ENCODE measurements at places on chromosomes 5 and 9.
A peak's percentile ranks its signal among the peaks of the same experiment; 100 is the strongest.

DNA sequence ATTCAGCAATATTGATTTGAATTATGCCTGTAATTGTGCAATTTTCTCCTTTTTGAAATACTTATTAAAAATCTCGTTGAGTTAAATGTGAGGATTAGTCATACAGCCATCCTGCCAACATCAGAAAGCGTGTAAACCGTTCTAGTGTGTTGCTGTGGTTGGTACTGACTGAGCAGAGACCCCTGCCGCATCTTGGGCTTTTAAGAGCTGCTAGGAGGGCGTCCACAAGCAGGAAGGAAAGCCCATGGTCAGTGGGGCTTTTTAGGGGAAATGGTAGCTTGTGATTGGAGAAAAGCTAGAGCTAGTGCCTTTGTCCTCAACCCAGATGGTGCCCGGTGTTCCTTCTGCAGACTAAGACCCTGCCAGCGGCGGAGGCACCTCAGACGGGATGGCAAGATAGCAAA, 1.3 kb downstream of the SDHA start:
- DNase-seq: no peak

GRCh38 chr5:91361790-91362189, 21.3 kb downstream of the ARRDC3 start:
- no peak for DNase-seq

GRCh38 chr5:55674340-55674739, 37.8 kb downstream of the SLC38A9 start:
- no peak for DNase-seq

GRCh38 chr5:110726249-110727024, at the start of gene TMEM232:
TSS of gene TMEM232 (minus strand) at chr5:110726671. CDS start at chr5:110667352, 59,319 bp downstream.
- DNase-seq: peak; percentile 39

- no peak for DNase-seq
These were observed 172.8 kb downstream of the ERCC6L2 start for GRCh38 chr9:96048104-96048955.

All from stimulated activated CD4-positive, alpha-beta T cell treated with anti-CD3 and anti-CD28 coated beads, Interleukin-15, amount 100 ng/mL, for 1 hour (primary cell).